Upper lobe of right lung (tissue), 1 donor: ENCODE measurements at places on chromosomes 2 and 18. TPM values are rescaled to one million over a fixed set of nuclear protein-coding genes. Genes with fewer than 3 reads are reported as not detected.

DNA sequence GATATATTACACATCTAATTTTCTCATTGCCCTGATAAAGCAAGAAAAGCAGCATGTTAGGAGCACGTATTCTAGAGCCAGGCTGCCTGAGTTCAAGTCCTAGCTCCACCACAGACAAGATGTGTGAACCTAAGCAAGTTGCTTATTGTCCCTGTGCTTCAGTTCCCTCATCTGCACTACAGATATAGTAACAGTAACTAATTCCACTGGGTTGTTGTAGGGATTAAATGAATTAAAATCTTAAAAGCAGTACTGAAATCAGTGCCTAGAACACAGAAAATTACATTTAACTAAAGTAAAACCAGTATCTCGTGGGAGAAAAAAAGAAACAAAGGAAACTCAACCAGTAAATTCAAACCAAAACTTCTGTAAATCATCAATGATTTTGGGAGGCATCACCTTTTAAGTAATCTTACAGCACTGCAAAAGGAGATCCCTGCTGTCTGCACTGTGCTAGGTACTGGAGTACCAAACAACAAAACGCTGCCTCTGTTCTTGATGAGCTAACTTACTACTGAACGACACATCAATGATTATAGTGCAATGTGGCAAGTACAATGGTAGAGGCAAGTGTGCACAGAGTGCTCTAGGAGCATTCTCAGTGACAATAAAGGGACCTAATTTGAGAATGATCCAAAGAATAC is 7.9 kb downstream of the MAP3K2 start:
- no peak for DNase-seq
- H3K4me1 ChIP-seq, result peaks cover 4% of the 10 kb centered on the region
- H3K27me3 ChIP-seq, result no peaks in the 10 kb centered on the region
- H3K36me3 ChIP-seq, result no peaks in the 10 kb centered on the region

DTNA gene
- 21.8 TPM for total RNA-seq

DNA sequence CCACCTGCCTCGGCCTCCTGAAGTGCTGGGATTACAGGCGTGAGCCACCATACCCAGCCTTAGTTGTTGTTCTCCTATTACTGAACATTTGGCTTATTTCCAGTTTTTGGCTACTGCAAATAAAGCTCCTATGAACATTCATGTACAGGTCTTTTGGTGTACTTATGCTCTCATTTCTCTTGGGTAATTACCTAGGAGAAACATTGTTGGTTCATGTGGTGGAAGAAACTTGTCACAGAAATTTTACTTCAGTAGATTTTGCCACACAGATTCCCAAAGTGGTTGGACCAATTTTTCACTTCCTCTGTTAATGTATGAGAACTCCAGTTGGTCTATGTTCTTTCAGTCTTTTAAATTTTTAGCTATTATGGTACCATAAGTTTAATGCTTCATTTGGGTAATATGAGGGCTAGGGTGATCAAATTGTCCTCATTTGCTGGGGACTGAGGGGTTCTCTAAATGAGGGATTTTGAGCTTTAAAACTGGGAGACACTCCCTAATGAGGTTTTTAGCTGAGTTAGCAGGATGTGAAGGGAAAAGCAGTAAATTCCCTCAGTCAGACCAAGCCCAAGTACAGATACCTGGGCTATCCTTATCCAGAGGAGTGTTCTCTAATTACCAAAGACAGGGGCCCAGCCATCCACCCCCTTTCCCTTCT is 33.9 kb downstream of the MTA3 start:
- H3K27ac ChIP-seq, result no peak overlapping the region
- no peaks in the 10 kb centered on the region for H3K4me1 ChIP-seq
- no peaks in the 10 kb centered on the region for H3K36me3 ChIP-seq
- no peak for DNase-seq

GRCh38 chr2:214315324-214315723 is 95.5 kb upstream of the VWC2L start:
- DNase-seq, result no peak
- no peak overlapping the region for H3K27ac ChIP-seq
- H3K4me1 ChIP-seq, result no peaks in the 10 kb centered on the region
- H3K36me3 ChIP-seq, result no peaks in the 10 kb centered on the region

GRCh38 chr2:148021059-148021861 is at the start of gene MBD5:
TSS of gene MBD5 (plus strand) at chr2:148021091.
- H3K4me3 ChIP-seq, result peak within 1 kb of the TSS; percentile 83
- H3K27ac ChIP-seq, result peak within 1 kb of the TSS; percentile 91
- H3K27me3 ChIP-seq, result no peaks in the 10 kb centered on the region
- peaks cover 3% of the 10 kb centered on the region for H3K36me3 ChIP-seq
- H3K4me1 ChIP-seq, result peaks cover 33% of the 10 kb centered on the region

DNA sequence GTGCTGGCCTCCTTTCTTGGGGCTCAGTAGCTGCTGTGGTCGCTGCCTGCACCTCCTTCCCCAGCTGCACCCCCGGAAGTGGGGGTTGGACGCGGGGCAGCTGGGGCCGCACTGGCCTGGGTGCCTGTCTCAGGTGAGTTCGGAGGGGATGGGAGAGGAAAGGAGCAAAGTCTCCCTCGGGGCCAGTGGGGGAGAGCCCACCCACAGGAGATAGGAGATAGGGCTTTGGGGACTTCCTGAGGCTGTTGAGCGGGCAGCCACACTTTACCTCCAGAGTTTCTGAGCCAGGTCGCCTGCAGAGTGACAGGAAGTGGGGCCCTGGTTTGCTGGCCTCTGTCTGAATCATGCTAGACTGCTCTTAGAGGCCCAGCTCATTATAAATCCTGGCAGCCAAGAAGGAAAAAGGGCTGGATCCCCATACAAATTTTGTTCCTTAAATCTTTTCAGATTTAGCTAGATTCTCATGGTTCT is 8.1 kb downstream of the MBP start:
- DNase-seq, result no peak
- no peaks in the 10 kb centered on the region for H3K36me3 ChIP-seq
- no peak overlapping the region for H3K4me3 ChIP-seq
- peaks cover 25% of the 10 kb centered on the region for H3K4me1 ChIP-seq

SLC66A3 gene
- 21.2 TPM for total RNA-seq

KIF1A gene
- total RNA-seq, result 0.81 TPM

GRCh38 chr2:73993778-73994177 is 9.1 kb downstream of the TET3 start:
- no peak overlapping the region for H3K27ac ChIP-seq
- H3K27me3 ChIP-seq, result no peaks in the 10 kb centered on the region
- DNase-seq, result no peak
